Colonic mucosa (tissue), 4 donors: ENCODE measurements at places on chromosomes 3 and 15. TPM values are rescaled to one million over a fixed set of nuclear protein-coding genes. Genes with fewer than 3 reads are reported as not detected.

DNA sequence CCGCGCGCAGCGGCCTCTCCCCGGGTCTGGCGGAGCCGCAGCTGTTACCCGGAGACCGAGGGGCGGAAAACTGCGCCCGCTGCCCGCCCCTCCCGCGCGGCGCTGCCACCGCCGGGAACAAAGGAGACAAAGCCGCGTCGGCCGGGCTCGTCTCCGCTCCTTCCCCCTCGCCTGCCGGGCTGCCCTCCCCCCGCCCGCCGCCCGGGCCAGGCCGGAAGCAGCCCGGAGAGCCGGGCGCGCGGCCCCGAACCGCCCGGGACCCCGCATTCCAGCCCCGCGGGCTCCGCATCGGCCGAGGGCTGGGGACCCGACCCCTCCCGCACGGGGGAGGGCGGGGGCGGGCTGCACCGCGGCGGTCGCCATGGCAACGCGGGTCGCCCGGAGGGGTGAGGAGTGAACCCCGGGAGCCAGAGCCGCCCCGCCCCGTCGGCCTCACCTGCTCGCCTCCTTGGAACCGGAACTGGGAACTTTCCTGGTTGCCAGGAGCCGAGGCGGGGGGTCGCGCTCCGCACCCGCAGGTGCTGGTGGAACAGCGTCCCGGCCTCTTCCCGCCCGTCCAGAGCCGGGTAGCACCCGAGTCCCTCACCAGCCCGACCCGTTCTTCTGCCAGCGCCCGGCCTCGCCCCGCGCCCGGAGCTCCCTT is 448 bp downstream of the PLXNB1 start:
- no peaks in the 10 kb centered on the region for H3K27me3 ChIP-seq
- peak overlapping the region; percentile 73 for H3K4me3 ChIP-seq
- peak overlapping the region; percentile 89 for H3K27ac ChIP-seq
- DNase-seq: peak; percentile 83

DNA sequence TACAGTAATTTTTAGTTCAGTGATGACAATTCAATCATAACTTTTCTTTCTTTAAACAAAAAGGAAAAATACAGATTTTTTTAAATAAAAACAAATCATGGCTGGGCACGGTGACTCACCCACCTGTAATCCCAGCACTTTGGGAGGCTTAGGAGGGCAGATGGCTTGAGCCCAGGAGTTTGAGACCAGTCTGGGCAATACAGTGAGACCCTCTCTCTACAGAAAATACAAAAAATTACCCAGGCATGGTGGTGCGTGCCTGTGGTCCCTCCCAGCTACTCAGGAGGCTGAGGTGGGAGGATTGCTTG is 25.6 kb upstream of the ATG7 start:
- H3K4me1 ChIP-seq: no peaks in the 10 kb centered on the region
- H3K4me3 ChIP-seq: no peak overlapping the region
- no peak for DNase-seq

DNA sequence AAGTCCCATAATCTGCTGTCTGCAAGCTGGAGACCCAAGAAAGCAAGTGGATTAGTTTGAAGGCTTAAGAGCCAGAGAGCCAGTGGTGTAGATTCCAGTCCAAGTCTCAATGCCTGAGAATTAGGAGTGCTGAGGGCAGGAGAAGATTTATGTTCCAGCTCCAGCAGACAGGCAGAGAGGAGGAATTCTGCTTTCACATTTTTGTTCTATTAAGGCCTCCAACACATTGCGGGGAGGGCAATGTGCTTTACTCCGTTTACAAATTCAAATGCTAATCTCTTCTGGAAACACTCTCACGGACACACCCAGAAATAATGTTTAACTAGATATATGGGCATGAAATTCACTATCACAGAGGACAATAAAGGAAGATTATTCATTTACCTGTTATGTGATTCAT is 54.0 kb downstream of the DPH6 start:
- no peaks in the 10 kb centered on the region for H3K36me3 ChIP-seq
- H3K27ac ChIP-seq: peak overlapping the region; percentile 64
- peak; percentile 47 for DNase-seq
- H3K4me3 ChIP-seq: no peak overlapping the region
- no peaks in the 10 kb centered on the region for H3K27me3 ChIP-seq

DNA sequence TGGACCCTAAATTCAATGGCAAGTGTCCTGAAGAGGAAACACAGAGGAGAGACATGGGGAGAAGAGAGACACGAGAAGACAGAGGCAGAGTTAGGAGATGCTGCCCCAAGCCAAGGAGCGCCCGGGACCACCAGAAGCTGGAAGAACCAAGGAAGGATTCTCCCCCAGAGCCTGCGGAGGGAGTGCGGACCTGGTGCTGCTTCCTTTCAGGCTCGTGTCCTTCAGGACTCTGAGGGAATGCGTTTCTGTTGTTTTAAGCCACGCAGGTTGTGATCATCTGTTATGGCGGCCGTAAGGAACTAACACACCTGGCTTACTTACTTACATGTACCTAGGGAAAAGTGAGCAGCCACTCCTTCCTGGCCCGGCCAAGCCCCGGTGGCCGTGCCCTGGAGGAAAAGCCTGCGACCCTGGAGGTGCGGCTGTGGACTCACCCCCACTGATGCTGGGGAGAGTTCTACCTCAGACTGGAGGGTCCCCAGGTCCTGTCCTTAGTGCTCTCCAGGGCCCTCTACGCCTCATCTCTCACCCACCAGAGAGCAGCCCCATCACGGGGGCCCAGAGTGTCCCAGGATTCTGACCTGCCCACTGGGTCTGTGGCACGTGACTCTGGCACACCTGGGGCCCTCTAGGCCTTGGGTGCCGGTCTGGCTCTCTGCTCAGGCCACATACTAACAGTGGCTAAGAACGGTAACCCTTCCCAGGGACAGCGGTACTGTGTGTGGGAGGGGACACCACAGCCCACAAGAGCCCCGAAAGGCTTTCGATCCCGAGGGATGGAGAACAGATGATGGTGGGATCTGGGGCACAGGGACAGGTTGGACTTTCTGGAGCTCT is 61.8 kb downstream of the ITGA11 start:
- H3K4me3 ChIP-seq: no peak overlapping the region
- H3K27me3 ChIP-seq: no peaks in the 10 kb centered on the region
- H3K27ac ChIP-seq: no peak overlapping the region
- no peaks in the 10 kb centered on the region for H3K4me1 ChIP-seq

The HMG20A gene
- 32.9 TPM for total RNA-seq

The C3orf20 gene
- 0.08 TPM for total RNA-seq

The KY gene
- 0.32 TPM for total RNA-seq
